Activated CD8-positive, alpha-beta T cell treated with anti-CD3 and anti-CD28 coated beads, Interleukin-2, amount 10 ng/mL, durations not matched to agents 7 days and 5 days (primary cell): ENCODE measurements at places on chromosomes 4 and X.

DNA sequence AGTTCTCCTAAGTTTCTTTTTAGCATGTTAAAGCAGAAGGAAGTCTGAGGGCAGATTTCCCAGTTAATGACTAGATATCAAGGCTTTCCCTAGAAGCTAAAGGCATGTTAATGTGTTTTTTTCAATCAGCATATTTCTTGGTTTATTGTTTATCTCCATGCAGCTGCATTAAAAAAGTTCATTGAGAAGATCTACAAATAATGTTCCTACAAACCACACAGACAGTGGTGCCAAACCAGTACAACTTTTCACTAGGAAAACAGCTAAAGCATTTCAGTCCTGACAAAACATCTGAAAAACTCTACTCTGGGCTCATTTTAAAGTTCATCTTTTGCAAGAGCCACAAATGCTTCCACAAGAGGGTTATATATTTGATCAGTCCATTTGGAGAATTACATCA lies 320.0 kb downstream of the ADGRL3 start:
- no peak for DNase-seq

GRCh38 chrX:141469469-141469868 lies 115.1 kb downstream of the SPANXA1 start:
- no peak for DNase-seq

GRCh38 chr4:147733716-147734344 lies 1.9 kb downstream of the ARHGAP10 start:
- DNase-seq, result no peak

- DNase-seq, result no peak
Measured at GRCh38 chrX:11953615-11954014, 184.7 kb upstream of the FRMPD4 start.

- no peak for DNase-seq
Measured at GRCh38 chr4:57124145-57124544, 14.0 kb upstream of the IGFBP7 start.

DNA sequence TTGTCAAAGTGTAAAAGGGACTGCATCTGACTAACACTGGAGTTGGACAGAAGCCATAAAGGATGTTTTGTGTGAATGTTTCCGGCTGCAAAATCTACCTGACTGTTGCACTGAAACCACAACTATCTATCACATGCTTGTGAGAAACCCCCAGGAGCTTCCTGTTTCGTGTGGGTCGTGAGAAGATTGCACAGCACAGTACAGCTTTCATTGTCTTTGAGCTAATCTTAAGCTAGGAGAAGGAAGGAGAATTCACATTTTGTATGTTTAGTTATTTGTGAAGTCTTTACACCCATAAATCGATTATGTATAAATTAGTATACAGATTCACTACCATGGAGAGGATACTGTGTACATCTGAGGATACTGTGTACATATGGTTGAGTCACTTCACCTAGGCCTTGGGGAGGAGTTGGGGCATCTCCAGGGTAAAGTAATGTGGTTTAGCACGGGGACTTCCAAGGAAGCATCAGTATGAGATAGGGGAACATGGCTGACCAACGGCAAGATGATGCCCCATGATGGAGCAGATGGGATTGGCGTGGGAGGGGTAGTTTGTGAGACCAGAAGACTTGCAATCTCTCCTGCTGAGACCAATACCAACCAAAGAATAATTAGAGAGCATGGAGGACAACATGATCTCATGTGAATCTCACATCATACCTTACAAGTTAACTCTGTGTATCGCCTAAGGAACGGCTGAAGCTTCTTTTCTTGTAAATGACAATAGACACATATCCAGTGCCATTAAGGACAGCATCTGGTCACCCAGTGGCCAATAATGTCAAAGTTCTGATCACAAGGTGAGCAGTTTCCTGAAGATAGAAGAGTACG lies 43.1 kb upstream of the FAM9C start:
- peak; percentile 81 for DNase-seq

GRCh38 chrX:17361620-17362019 lies 13.4 kb upstream of the NHS start:
- no peak for DNase-seq

DNA sequence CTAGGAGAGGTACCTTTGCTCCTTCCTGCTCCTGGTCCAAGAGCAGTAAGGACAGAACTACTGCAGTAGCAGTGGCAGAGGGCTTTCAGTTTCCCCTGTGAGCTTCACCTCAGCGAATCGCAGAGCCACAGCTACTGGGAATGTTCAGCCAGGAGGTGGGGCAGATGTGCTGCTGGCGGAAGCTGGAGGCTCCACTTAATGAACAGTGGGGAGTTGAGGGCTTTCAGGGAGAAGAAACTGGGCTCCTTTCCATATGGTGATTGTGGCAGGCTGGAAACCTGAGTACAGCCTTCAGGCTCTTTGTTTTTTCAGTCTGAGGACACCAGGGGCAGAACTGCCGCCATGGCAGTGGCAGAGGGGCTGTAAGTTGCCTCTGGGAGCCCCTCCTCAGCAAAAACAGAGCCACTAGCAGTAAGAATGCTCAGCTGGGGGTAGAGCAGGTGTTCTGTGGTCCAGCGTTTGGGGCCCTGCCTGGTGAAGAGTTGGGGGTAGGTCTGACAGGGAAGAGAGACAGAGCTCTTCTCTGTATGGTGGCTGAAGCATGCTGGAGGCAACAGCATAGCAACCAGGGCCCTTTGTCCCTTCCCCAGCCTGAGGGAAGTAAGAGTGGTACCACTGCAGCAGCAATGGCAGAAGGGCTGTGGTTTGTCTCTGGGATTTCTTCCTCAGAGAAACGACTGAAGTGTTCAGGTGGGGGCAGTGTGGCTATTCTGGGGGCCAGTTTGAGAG lies 106.0 kb upstream of the GRXCR1 start:
- no peak for DNase-seq

DNA sequence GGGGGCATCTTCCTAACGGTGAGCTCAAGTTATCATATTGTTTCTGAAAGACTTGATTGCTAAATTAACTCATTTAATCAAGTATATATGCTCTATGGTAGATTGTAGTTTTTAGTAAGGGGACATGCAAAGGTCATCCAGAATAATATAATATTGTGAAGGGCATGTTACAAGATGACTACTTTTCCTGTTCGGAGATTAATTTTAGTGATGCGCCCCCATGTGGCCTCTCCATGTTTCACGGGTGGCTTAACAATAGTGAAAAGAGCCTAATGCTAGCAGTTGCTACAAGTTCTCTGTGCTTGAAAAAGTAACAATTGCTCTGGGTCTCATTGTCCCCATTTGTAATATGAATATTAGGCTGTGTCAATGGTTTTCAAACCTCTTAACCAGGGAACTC lies 12.2 kb downstream of the SMPX start:
- DNase-seq, result peak; percentile 35

GRCh38 chr4:7320206-7320797 lies 114.4 kb downstream of the PSAPL1 start:
- no peak for DNase-seq

DNA sequence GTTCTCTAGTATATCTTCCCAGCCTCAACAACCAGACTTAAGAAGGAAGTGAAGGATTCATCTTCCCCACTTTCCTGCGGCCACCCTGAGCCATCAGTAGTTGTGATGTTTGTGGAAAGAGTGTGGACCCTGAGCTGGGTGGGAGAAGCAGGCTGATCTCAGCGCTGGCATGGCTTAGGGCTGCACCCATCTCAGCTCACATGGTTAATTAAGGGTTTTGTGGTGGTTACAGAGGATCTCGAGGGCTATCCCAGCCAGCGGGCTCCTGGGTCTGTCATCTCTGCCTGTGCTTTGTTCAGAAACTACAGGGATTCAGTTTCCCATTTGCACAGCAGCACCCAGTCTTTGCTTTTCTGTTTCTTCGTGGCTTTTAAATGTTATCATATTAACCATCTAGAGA lies 163.4 kb downstream of the PTTG2 start:
- DNase-seq, result no peak

- DNase-seq, result no peak
Measured at GRCh38 chr4:52751487-52751911, 274 bp upstream of the ERVMER34-1 start.

GRCh38 chr4:6050551-6050950 lies 32.3 kb upstream of the C4orf50 start:
- DNase-seq, result no peak

- DNase-seq, result no peak
Measured at GRCh38 chrX:68163441-68163840, 269.9 kb downstream of the OPHN1 start.

DNA sequence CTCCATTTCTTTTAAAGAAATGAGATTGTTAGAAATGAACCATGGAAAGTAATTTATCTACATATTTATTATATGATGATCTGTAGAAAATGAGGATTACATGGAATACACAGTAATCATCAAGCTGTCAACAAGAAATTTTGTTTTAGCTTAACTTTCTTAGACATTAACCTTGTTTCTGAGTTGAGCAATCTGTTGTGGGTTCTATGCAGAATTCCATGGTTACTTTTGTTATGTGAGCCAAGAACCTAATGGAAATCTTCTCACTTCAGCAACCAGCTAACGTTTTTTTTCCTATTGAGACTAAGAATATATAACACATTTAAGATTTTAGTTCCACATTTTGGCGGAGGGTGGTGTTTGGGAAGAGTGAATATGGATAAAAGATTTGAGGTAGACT lies 136.1 kb upstream of the SLC4A4 start:
- DNase-seq, result no peak

DNA sequence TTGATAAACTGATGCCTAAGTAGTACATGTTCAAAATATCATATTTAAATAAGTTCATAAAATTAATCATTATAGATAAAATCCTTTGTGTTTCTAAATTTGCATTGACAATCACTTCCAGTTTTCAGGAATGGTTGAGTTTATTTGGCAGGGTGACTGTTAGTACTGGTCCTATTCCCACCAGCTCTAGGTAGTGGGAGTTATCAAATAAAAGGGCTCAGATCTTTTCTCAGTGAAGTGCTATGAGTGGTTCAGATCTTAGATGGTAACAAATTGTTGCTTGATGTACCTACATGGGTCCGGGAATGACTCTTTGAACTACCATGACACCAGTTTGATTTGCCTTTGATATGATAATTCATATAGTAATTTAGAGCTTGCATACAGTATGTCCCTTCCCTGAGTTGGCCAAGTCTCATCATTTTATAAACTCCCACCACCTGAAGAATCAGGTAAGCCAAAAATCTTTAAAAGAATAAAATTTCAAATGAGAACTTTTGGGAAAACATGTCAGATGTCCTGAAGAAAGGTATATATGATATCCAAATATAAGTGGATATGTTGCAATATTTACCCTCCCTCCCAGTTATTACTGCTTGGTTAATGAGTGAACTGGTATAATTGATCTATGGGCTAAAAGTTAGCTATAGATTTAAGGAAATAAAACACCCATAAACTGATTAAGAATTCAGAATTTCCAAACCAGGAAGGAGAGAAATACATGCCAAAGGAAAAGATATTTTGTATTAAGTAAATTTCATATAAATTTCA lies 28.6 kb downstream of the GPC3 start:
- no peak for DNase-seq

DNA sequence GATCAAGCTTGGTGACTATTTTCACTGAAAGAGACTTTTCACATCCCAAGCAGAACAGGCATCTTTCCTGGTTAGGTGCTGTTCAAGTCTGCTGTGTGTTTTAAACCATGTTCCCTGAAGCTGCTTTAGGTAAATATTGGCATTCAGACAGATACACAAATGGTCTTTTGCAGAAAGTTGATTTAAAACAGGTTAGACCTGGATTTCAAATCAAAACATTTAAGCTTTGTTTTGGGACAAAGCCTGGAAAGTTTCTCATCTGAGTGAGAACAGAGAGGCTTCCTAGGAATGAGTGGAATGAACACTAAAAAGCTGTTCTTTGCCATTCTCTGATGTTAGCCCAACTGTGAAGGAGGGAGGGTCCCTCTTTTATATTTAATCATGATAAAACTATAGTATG lies 10.1 kb downstream of the ANXA3 start:
- DNase-seq, result no peak

GRCh38 chr4:150289881-150290280 lies 211.6 kb downstream of the DCLK2 start:
- DNase-seq, result no peak
